GM12878 (cell line): ENCODE measurements at places on chromosomes 6 and 20.

- DNase-seq: no peak
Observed at GRCh38 chr6:21429291-21429690, 164.3 kb upstream of the SOX4 start.

- DNase-seq: no peak
Observed at GRCh38 chr6:137046871-137047412, 2.2 kb upstream of the IL20RA start.

DNA sequence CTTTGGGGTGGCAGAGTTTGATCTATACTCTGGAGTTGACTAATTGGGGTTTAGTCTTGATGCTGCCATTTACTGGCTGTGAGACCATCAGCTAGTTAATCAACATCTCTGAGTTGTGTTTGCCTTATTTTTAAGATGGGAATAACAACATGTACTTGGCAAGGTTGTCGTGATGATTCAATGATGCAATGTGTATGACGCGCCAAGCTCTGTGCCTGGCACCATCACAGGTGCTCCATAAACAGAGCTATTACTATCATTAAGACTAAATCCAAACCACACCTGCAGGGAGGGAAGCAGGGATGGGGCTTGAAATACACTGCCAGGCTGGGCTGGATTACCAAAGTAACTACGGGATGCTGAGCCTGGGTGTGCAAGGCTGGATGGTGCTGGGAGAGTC is 60.1 kb upstream of the E2F3 start:
- DNase-seq: no peak

DNA sequence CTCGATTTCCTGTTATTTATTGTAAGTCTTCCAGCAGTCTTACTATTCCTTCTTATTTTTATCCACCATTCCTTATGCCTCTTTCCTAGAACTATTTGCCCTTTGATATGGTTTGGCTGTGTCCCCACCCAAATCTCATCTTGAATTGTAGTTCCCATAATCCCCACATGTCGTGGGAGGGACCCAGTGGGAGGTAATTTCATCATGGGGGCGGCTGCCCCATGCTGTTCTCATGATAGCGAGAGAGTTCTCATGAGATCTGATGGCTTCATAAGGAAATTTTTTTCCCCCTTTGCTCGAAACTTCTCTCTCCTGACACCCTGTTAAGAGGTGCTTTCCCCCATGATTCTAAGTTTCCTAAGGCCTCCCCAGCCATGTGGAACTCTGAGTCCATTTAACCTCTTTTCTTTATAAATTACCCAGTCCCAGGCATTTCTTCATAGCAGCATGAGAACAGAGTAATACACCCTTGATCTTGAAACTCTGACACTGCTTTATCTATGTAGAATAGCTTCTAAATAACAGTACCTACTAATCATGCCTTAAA is 48.8 kb downstream of the PLN start:
- DNase-seq: no peak

DNA sequence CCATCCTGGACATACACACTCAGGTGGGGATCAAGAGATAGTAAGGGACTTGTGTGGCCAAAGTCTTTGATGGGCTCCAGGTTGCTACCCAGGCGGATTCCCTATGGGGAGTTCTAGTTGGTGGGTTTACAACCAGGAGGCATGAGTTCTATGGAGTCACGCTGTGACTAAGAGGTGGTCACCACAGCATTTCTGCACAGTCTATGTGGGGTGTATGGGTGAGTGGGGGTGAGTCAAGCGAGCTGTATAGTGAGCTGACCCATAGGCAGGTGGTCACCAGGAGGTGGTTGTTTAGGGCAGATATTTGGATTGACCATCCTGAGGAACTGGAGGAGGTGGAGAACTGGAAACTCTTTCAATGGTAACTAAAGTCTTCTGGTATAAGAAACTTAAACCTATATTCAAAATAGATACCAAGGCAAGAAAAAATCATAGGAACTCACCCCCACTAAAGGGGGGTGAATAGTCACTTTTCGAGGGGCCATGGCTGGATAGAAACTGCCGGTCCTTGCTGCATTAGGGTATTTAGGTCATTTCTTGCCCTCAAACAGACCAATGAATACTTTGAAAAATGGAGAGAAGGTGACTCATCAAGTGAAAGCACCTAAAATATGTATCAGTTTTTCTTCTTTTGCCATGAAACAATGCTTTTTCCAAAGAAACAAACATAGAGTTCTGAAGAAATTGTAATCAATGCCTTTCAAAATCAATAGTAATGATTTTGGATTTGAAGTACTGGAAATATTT is 84.3 kb upstream of the NRN1 start:
- no peak for DNase-seq

DNA sequence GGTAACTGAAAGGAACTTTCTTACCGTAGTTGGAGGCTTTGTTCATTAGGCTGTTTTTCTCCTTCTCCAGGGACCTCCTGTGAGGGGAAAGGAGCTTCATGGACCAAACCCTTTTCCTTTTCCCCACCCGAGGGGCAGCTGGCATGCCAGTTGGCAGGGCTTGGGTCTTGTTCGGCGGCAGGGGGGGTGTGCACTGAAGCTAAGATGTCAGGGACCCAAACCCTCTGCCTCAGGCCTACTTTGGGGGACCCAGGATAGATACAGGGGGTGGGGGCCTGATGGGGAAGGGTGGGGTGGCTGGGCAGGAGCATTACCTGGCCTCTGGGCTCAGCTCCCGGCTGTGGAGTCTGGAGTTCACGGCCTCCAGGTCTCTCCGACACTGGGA is 14.9 kb downstream of the CCDC167 start:
- DNase-seq: no peak

DNA sequence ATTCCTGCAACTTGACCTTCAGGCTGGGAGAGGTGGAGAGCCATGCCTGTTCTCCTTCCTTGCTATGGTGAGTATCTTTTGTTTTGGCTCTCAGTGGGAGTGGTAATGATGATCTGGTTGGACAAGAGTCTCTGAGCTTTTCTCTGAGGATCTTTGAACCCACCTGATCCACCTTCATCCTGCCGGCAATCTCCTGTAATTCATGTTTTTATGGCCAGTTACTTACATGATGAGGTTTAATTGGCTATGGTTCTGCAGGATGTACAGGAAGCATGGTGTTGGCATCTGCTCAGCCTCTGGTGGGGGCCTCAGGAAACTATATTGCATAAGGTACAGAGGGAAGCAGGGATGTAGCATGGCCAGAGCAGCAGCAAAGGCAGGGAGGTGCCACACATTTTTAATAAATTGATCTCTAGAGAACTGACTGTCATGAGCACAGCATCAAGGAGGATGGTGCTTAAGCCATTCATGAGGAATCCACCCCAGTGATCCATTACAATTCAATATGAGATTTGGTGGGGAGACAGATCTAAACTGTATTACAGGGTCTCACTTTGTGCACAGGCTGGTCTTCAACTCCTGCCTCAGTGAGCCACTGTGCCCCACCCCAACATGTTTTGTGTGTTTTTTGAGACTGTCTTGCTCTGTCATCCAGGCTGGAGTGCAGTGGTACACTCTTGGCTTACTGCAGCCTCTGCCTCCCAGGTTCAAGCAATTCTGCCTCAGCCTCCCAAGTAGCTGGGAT is 10.0 kb downstream of the HSPA1B start:
- DNase-seq: no peak

DNA sequence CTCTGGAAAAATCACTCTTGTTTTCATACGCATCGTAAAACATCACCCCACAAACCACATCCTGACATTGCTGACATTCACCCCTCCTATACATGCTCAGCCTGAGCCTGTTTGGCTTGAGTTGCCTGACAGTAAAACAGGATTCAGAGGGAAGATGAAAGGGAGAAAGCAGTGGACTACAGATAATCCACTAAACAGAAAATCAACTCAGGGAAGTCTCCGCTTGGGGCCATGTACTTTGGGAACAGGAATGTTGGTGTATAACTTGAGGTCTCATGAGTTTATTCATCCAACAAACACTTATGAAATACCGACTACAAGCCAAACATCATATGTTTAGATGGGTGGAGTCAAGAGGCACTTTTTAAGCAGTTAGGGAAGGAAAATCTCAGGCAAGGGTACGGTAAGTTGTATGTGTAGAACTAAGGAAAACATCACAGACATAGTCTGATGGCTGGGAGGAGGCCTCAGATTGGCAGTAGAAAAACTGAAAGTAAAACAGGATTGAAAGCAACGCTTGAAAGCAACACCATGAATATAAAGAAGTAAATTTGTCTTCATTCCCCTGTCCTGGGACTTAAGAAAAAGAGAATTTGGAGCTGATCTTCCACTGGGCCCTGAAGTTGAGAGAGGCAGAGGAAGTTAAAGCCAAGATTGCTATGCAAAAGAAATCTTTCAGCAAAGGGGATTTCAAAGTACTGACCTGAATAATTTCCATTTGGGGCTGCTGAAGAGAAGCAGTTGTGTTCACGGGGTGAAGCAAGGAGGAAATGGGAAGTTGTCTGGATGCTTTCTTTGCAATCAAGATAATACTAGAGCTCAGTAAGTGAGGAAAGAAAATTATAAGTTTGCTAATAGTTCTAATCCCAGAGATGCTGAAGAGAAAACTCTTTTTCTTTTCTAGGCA is 28.8 kb downstream of the PDE7B start:
- DNase-seq: peak; percentile 61

DNA sequence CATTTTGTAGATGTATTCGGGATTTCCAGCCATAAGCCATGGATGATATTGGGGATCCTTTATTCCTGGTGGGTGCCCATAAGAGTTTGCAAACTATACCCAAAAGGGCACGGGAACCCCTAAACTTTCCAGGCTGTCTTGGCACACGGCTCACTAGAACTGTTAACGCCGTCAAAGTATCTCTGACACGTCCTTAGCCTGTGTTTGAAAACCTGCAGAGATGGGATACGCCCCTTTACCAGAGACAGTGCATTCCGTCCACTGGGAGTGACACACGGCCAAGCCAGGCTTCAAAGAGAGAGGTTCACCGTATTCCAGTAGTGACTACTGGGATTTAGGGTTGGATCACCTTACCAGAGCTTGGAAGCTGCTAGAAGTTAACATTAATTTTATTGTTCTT is 95.0 kb downstream of the THBS2 start:
- no peak for DNase-seq

DNA sequence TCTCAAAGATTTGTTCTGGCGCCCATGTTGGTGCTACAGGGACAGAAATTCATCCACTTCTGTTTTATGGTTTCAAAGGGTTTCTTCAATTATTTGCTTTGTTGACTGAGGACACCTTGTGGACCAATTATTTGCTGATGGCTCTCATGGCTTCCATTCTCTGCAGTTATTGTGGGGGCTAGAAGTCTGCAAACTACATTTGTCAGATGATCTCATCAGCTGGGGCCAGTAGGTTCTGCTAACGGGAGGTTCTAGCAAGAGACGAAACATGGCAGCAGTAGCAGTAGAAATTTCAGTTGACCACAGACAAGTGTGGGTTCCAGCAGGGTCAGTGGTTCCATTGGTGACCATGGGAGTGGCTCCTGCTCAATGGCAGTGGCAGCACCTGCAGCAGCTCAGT is 72.8 kb upstream of the BLCAP start:
- DNase-seq: no peak

DNA sequence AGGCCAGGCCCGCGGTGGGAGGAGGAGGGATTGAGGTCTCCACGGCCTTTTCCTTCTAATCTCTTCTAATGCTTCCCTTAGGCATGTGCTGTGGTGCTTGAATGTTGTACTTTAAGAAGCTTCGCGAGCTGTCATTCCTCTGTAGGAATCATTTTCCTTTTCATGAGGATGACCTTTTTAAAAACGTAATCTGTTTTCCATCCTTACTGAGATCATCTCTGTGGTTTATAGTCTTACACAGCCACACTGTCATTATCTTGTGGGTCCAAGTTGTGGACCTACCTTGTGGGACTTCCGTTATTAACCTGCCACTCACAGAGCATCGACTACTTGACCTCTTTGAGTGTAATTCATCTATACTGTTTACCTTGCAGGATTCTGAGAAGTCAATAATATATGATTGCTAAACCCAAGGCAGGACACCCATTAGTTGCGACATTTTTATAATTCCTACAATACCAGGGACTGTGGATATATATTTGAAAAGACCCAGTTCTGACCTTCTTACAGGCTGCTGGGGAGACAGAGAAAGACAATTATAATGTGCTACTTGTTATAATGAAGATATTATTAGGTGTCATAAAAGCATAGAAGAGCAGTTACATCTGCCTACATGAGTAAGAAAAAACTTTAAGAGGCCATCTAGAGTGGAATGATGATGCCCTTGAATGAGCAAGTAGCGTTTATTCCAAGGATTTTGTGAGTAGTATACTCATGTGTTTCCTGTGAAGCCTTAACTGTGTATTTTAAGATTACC is 842 bp downstream of the SLC25A27 start:
- DNase-seq: no peak

- no peak for DNase-seq
Observed at GRCh38 chr6:111550953-111551352, 54.7 kb downstream of the TRAF3IP2 start.

DNA sequence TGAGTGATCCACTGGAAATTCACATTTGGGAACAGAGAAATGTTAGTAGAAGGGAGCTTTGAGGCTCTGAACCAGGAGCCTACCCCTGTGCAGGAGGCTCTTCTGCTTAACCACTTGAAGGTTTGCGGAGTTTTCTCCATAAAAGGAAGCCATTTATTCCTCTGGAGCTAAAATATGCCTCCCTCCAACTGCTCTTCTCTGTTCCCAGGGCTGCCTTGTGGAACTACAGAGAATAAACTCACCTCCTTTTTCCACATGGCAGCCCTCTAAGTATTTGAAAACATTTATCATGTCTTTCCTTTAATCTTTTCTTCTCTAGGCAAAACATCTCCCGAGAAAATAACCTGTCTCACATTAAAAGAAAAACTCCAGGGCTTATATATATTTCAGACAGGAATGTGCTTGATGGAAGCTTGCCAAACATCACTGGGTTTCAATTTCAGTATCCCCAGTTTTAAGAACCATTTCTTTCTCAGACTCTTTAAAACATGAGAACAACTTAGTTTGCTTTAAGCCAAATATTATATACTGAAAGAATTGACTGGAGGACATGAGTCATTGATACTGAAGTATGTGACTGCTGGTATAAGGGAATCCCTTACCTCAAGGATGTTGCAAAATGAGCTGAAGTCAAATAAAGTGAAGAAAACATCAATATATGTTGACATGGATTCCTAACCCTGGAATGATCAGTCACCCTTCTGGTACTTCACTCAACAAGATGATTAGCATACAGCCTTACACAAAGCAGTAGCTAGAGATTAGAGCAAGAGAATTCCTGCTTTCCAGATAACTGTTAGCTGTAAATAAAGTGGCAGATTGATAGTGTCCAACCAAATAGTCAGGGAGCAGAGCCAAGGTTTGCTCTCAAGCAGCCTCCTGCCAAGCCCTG is 74.0 kb downstream of the ZBTB2 start:
- DNase-seq: no peak
